SK-N-SH (cell line): ENCODE measurements at places on chromosomes 4 and X. TPM values are rescaled to one million over a fixed set of nuclear protein-coding genes. Genes with fewer than 3 reads are reported as not detected.
A peak's percentile ranks its signal among the peaks of the same experiment; 100 is the strongest.

DNA sequence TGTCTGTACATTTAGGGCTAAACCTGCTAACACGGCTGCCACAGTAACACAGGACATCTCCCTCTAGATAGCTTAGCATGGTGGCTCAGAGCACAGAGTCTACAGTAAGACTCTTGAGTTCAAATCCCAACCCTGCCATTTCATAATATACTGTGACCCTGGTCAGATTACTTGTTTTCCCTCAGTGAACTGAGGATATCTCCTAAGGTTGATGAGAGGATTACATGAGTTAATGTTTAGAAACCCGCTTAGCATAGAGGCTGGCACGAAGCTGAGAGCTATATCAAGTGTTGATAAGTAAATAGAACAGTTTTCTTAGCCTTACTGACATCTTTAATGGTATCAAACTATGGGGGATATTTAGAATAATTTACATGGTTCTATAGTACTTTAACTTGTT lies 37.2 kb downstream of the CASP3 start:
- no peak overlapping the region for H3K4me3 ChIP-seq
- H3K36me3 ChIP-seq, result no peaks in the 10 kb centered on the region
- no peaks in the 10 kb centered on the region for H3K27me3 ChIP-seq
- DNase-seq, result no peak
- no peaks in the 10 kb centered on the region for H3K4me1 ChIP-seq

DEFB131A gene
- polyA plus RNA-seq, result not detected in 2 replicates

GRCh38 chr4:154230091-154230490 lies 261.5 kb downstream of the DCHS2 start:
- no peak for DNase-seq
- no peaks in the 10 kb centered on the region for H3K4me1 ChIP-seq
- no peaks in the 10 kb centered on the region for H3K36me3 ChIP-seq
- no peak overlapping the region for H3K4me3 ChIP-seq
- no peaks in the 10 kb centered on the region for H3K27me3 ChIP-seq
- no peak overlapping the region for H3K27ac ChIP-seq

GRCh38 chr4:150746156-150746555 lies 164.2 kb downstream of the MAB21L2 start:
- no peak overlapping the region for H3K4me3 ChIP-seq
- H3K27me3 ChIP-seq, result no peaks in the 10 kb centered on the region
- peaks cover 8% of the 10 kb centered on the region for H3K4me1 ChIP-seq
- DNase-seq, result no peak

CDKL2 gene
- 0.41 and 0.58 TPM in 2 replicates for polyA plus RNA-seq

SRPX gene
- polyA plus RNA-seq, result 85.5 and 124 TPM in 2 replicates

- DNase-seq, result peak; percentile 54
- H3K36me3 ChIP-seq, result no peaks in the 10 kb centered on the region
- H3K27ac ChIP-seq, result no peak overlapping the region
These were observed 2.0 kb downstream of the TMEM255A start for GRCh38 chrX:120308959-120309872.

- H3K4me3 ChIP-seq, result no peak overlapping the region
- no peak for DNase-seq
- H3K27me3 ChIP-seq, result no peaks in the 10 kb centered on the region
- H3K36me3 ChIP-seq, result no peaks in the 10 kb centered on the region
- no peaks in the 10 kb centered on the region; the same call in 1 of the 2 replicates for H3K4me1 ChIP-seq
These were observed 44.8 kb downstream of the PPP2R2C start for GRCh38 chr4:6427439-6428090.

RNF128 gene
- not detected in 2 replicates for polyA plus RNA-seq

DNA sequence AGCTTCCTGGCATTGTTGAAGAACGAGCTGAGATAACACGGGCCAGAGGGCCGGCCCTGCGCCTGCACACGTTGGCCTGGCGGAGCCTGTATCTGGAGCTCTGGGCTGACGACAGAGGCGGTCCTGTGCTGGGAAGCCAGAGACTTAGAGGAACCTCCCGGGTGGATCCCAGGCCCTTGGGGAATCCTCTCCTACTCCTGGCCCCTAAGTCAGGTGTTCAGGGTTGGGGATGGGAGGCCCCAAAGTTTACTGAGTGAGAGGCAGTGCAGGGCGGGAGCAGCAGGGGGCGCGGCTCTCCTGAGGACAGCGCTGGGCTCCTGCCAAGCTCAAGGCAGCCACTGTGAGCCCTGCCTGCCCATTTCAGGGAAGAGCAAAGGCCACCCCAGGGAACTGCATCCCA lies 2.5 kb upstream of the HTRA3 start:
- peak; percentile 73 for DNase-seq
- no peak overlapping the region for H3K4me3 ChIP-seq
- no peaks in the 10 kb centered on the region for H3K27me3 ChIP-seq
- peaks cover 29% of the 10 kb centered on the region; the same call in 1 of the 2 replicates for H3K4me1 ChIP-seq

DNA sequence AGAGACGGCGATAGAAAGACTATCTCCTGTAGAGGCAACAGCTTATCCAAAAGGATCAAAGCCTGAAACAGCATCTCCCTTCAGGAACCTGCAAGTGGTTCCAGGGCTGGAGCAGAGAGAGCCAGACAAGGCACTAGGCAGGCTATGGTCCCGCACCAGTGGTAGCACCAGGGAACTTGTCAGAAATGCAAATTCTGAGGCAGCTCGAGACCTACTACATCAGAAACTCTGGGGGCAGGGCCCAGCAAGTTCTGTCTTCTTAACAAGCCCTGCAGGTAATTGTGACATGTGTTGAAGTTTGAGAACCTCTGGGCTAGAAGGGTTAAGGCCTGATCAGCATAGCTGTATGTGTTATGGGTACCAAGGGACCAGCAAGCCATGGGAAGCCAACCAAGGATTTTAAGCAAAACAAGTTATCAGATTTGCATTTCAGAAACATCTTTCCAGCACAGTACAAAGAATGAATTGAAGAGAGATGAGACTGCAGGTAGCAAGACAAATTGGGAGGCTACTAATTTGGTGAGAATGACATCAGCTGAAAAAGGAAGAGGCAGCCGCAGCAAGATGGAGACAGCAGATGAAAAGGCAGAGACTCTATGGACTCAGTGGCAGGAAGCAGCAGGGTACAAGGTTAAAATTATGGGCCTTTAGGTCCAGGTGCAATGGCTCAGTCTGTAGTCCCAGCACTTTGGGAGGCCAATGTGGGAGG lies 139.7 kb downstream of the TSPAN5 start:
- no peaks in the 10 kb centered on the region for H3K27me3 ChIP-seq
- H3K4me1 ChIP-seq, result peaks cover 76% of the 10 kb centered on the region
- no peak for DNase-seq
- H3K36me3 ChIP-seq, result no peaks in the 10 kb centered on the region

CENPE gene
- 1.3 and 1.7 TPM in 2 replicates for polyA plus RNA-seq

GRCh38 chr4:30802622-30803323 lies 82.6 kb downstream of the PCDH7 start:
- DNase-seq, result no peak
- no peaks in the 10 kb centered on the region for H3K27me3 ChIP-seq
- H3K27ac ChIP-seq, result peak overlapping the region; percentile 31; the same call in 1 of the 2 replicates
- no peak overlapping the region for H3K4me3 ChIP-seq

FSTL5 gene
- polyA plus RNA-seq, result 0.07 and 0.10 TPM in 2 replicates

DNA sequence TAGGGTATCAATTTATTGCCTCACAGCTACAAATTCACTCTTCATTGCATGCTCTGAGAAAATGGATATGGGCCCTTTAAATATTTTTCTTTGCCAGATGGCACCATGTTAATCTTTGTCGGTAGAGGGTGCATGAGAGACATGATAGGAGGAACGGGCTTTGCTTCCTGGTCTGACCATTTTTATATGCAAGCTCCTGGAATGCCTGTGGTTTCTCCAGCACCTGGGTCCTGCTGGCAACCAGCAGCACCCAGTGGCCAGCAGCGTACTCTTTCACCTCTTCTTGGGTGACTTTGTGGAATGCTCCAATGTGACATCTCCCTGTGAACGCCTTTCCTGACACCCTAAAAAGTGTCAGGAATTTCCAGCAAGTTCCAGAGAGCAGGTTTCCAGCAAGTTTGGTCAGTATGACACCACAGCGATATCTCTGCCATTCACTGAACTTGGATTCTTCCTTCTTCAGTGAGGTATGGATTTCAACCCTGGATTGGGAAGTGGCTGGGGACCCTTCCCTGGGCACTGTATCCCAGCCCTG lies 140.3 kb upstream of the PGRMC2 start:
- H3K36me3 ChIP-seq, result no peaks in the 10 kb centered on the region
- H3K4me3 ChIP-seq, result no peak overlapping the region
- H3K27me3 ChIP-seq, result no peaks in the 10 kb centered on the region

APBB2 gene
- 49.8 and 56.6 TPM in 2 replicates for polyA plus RNA-seq

DNA sequence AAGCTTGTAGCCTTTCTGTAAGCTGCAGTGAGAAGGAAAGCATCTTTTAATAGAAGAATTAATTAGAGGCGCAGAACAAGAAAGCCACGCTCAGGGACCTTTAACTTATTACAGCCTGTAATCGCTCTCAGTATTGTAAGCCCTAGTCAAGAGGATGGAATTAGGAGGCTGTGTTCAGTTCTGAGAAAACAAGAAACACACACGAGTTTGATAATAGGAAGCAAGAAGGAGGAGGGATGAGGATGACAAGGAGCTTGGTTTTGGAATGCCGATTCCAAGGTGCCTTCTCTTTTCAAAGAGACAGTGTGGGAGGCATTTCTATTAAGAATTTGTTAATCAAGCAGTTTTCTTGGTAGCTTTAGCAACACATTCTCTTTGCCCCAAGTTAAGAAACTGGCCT lies 69.3 kb downstream of the NYX start:
- no peak overlapping the region for H3K4me3 ChIP-seq
- no peak for DNase-seq
- peaks cover 17% of the 10 kb centered on the region; the same call in 1 of the 2 replicates for H3K27me3 ChIP-seq
- no peaks in the 10 kb centered on the region for H3K36me3 ChIP-seq

GRCh38 chrX:63932006-63932405 lies 147.0 kb upstream of the ARHGEF9 start:
- no peak overlapping the region for H3K4me3 ChIP-seq
- H3K27ac ChIP-seq, result no peak overlapping the region
- no peaks in the 10 kb centered on the region for H3K4me1 ChIP-seq
- H3K36me3 ChIP-seq, result no peaks in the 10 kb centered on the region
- no peaks in the 10 kb centered on the region for H3K27me3 ChIP-seq

TRIM61 gene
- polyA plus RNA-seq, result not detected in 2 replicates

- H3K27ac ChIP-seq, result no peak overlapping the region
- DNase-seq, result no peak
- H3K36me3 ChIP-seq, result no peaks in the 10 kb centered on the region
These were observed 118.4 kb downstream of the TSPAN7 start for GRCh38 chrX:38679695-38680094.

DNA sequence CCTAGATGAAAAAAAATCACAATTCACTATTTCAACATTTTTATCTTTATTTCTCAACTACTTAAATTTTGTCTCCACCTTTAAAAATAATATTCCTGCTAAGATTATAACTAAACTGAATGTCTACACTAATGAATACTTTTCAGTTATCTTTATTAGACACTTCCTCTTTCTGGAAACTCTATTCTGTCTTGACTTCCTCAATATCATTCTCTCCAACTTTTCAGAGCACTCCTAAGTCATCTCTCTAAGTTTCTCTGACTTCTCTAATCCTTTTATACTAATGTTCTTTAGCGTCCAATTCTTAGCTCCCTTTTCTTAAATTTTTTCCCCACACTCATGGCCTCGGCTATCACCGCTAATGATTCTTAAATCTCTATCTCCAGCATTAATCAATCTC lies 374.2 kb downstream of the FBXO8 start:
- H3K36me3 ChIP-seq, result no peaks in the 10 kb centered on the region
- no peaks in the 10 kb centered on the region for H3K27me3 ChIP-seq
- no peak for DNase-seq
- no peak overlapping the region for H3K4me3 ChIP-seq
- no peak overlapping the region for H3K27ac ChIP-seq

DNA sequence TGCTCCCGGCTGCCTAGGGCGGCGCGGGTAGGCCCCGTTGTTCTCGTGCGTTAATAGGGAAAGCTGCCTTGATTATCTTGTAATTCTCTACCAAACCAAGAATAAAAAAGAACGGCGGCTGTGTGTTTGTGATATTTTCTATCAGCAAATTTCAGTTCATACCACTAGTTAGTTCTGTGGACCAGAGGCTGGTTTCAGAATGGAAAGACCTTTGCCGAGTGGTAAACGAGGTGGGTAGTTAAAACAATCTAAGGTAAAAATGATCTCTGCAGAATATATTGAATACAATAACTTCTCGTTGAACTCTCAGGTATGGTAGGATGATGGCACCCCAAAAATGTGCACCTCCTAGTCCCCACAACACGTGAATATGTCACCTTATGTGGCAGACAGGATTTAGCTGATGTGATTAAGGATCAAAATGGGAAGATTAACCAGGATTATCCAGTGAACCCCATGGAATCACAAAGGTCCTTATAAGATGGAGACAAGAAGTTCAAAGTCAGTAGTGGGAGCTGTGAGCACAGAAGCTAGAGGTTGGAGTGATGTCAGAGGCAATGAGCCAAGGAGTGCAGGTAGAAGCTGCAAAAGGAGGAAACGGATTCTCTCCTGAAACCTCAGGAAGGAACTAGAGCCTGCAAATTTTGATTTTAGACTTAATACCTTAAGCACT lies 574 bp upstream of the CFAP97 start:
- H3K27me3 ChIP-seq, result no peaks in the 10 kb centered on the region
- peak overlapping the region; percentile 61 for H3K4me3 ChIP-seq
- no peak for DNase-seq
- H3K27ac ChIP-seq, result peak overlapping the region; percentile 80
- no peaks in the 10 kb centered on the region for H3K36me3 ChIP-seq

DNA sequence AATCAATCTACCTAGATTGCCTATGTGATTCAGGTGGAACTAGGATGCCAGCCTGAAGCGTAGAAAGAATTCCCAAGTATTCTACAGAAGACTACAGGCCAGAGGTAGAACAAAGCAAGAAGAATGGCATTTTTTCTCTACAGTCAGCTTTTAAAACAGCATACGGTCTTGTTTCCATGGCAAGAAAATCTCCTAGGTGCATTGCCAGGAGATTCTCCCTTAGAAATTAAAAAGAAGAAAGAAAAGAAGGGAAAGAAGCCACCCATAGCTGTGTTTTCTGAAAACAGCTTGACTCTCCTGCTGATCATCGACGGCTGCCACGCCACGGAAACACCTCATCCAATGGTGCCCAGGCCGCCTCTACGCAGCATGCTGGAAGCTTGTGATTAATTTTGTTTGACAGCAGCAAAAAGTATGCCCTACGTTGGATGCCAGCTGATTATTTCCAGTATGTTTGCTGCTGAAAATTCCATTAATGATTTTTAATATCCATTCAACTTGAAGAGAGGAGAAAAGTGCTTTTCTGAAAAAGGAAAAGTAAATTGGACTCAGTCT lies 24.1 kb downstream of the ANK2 start:
- H3K27me3 ChIP-seq, result no peaks in the 10 kb centered on the region
- H3K36me3 ChIP-seq, result no peaks in the 10 kb centered on the region
- H3K27ac ChIP-seq, result no peak overlapping the region
- H3K4me3 ChIP-seq, result no peak overlapping the region
- H3K4me1 ChIP-seq, result no peaks in the 10 kb centered on the region

DNA sequence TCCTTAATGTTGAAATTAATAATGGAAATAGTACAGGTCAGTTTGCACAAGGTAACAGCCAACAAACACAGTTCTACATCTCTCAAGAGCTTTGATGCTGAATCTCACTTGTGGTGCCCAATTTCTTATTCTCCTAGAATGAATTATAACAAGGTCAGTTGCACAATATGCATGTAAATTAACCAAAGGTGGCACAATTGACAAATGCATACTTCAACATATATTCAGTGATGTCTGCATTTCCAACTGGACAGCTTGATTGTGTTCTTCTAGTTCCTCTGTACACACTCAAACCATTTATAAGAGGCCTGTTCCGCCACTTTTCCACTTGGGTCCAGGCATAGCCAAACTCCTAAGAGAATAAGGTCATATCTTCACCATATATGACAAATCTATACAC lies 210.3 kb upstream of the EPHA5 start:
- no peaks in the 10 kb centered on the region for H3K36me3 ChIP-seq
- H3K4me3 ChIP-seq, result no peak overlapping the region
- DNase-seq, result no peak
